ENCODE measurements at places on chromosomes 13 and 19.

- no peak for DNase-seq
Measured at GRCh38 chr19:33960566-33960965, 163.9 kb downstream of the KCTD15 start.

- DNase-seq = no peak
Measured at GRCh38 chr19:58563034-58563573, 4.7 kb upstream of the UBE2M start.

DNA sequence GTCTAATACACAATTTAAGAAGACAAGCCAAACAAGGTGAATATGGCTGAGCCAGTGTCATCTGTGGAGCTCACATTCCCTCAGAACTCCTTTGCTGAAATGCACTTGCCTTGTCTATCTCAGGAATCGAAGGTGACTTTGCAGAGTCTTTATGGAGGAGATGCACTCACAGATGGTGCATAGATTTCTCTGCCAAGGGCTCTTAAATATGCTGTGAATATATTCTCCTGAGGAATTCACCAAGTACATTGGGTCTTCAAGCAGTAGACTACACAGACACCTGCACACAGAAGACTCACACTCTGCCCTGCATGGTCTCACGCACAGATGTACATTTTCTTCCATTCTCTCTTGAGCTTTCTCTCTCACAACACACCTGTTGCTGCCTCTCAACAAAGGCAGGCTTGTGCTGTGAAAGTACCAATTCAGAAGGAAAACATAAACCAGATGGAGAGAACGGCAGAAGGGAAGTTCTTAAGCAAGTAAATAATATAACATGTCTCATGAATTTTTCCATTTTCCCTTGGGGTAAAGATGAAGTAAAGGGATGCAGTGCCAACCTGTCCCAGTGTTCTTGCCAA lies 174.7 kb downstream of the DLEU7 start:
- no peak for DNase-seq

GRCh38 chr19:56218961-56219360 lies 16.9 kb downstream of the ZSCAN5C start:
- DNase-seq = peak; percentile 37

DNA sequence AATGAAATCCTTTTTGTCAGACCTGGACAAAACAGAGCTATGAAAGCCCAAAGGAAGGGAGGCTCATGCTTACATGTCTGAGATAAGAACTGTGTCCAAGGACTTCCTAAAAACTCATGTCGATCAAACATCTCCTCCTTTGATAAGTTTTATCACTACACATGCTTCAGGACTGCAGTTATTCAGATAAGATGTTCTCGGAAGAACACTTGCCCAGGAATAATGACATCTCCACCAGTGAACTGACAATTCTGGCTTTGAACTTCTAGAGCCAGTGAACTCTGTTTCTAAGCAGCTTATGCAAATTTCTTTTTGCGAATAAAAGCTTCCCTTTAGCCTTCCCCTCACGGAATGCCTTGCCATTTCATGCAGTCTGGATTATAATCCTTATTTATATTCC lies 561.6 kb downstream of the TBC1D4 start:
- no peak for DNase-seq

GRCh38 chr13:100560498-100561157 lies 28.0 kb downstream of the GGACT start:
- no peak for DNase-seq

- DNase-seq = no peak
Measured at GRCh38 chr13:37868691-37869505, 674 bp downstream of the TRPC4 start.

GRCh38 chr13:26495750-26496149 lies 61.7 kb upstream of the WASF3 start:
- DNase-seq = no peak

GRCh38 chr19:49559928-49560327 lies 20.4 kb downstream of the NOSIP start:
- DNase-seq = no peak

DNA sequence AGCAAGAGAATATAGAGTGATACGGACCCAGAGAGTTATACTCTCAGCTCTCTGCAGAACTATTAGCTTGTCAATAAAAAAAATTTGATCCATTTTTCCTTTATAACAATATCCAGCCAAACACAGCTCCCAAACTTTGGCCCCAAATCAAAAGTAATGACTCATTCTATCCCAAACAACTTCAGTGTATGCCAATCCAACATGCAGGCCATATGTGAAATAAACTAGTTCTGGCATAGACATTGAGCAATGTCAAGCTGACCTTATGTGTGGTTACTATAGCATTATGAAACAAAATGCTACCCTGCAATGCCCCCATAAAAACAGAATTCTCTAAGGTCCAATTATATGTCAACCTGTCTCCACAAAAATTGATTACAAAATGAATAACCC lies 209.5 kb downstream of the DNAJC15 start:
- peak; percentile 79 for DNase-seq

DNA sequence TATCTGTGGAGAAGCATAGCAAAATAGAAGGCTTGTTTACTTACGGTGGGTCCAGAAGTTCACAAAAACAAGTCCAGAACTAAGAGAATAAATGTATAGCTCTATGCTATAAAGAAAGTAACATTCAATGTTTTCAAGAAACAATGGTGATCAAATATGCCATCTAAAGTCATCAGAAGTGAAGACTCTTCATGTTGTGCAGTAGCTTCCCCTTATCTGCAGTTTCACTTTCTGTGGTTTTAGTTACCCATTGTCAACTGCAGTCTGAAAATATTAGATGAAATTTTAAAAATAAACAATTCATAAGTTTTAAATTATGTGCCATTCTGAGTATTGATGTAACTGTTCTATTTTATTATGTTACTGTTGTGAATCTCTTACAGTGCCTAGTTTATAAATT lies 72.5 kb downstream of the EDNRB start:
- no peak for DNase-seq

GRCh38 chr19:58084596-58085347 lies 13.3 kb downstream of the ZSCAN18 start:
- no peak for DNase-seq

DNA sequence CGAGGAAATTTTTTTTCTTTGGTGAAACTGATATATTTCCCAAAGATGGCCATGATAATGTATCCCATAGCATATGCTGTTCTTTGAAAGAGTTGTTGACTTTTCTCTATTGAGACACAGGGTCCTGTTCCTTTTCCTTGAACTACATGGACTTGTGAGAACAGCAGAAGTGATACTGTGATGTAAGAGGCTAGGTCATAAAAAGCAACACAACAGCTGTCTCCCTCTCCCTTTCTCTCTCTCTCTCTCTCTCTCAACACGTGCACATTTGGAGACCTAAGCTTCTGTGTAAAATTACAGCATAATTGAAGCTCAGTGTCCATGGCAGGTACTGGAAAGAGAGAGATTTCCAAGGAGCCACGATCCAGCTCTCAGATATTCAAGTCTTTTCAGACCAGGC lies 1712.4 kb downstream of the EFNB2 start:
- DNase-seq = no peak

- no peak for DNase-seq
Measured at GRCh38 chr19:31882709-31883108, 462.7 kb upstream of the ZNF507 start.

DNA sequence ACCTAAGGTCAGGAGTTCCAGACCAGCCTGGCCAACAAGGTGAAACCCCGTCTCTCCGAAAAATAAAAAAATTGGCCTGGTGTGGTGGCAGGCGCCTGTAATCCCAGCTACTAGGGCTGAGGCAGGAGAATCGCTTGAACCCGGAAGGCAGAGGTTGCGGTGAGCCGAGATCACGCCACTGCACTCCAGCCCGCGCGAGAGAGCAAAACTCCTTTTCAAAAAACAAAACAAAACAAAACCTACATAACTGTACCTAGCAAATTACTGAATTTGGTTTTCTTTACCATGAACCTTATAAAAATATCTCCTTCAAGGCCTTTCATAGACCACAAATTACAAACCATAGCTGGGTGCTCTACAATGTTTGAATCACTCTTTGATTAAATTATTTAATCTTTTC lies 760 bp downstream of the ZNF91 start:
- DNase-seq = peak; percentile 56

GRCh38 chr19:531753-532560 lies at the start of gene CDC34:
Gene CDC34 (plus strand): TSS chr19:531760. CDS start chr19:531932, 172 bp downstream.
- no peak for DNase-seq

DNA sequence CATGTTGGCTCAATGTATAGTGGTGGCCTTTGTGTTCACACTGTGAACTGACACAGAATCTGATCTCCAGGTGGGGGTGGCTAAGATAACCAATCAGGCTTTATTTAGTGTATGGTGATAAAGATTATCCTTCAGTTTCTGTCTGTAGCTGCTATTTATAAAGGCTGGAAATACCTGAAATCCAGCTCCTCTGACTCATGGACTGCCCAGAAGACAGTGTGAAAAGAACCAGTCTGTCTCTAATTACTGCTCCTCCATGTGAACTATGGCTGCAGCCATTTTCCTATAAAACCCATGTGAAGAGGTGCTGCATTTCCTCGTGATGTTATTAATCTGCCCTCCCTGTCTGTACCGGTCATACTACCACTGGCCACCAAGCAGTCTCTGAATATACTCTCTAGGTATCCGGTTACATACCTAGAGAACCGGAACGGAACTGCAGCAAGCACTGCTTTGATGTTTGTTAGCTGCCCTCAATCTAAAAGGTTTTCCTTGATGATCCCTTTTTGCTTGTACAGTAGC lies 238.0 kb downstream of the LHFPL6 start:
- no peak for DNase-seq

GRCh38 chr13:51727634-51728274 lies 76.2 kb downstream of the DHRS12 start:
- no peak for DNase-seq

GRCh38 chr13:31327182-31327860 lies 127.5 kb downstream of the B3GLCT start:
- no peak for DNase-seq

DNA sequence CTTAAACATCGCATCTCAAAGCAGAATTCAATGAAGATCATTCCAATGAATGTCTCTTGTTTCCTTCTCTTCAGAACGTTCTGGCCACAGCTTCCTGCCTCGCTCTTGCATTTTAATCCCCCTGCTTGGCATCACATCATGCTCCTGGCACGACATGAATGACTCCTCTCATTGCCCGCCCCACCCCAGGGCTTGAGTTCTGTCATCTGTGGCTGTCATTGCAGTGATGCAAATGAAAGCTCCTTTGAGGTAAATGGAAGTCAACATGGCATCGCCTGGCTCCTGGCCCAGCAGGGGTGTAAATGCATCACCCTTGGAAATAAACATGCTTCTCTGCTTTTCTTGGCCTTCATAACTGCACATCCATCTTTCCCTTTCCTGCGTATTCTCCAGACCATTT lies 48.6 kb downstream of the SCEL start:
- DNase-seq = no peak

GRCh38 chr13:106526738-106527444 lies 8.6 kb downstream of the EFNB2 start:
- DNase-seq = no peak

DNA sequence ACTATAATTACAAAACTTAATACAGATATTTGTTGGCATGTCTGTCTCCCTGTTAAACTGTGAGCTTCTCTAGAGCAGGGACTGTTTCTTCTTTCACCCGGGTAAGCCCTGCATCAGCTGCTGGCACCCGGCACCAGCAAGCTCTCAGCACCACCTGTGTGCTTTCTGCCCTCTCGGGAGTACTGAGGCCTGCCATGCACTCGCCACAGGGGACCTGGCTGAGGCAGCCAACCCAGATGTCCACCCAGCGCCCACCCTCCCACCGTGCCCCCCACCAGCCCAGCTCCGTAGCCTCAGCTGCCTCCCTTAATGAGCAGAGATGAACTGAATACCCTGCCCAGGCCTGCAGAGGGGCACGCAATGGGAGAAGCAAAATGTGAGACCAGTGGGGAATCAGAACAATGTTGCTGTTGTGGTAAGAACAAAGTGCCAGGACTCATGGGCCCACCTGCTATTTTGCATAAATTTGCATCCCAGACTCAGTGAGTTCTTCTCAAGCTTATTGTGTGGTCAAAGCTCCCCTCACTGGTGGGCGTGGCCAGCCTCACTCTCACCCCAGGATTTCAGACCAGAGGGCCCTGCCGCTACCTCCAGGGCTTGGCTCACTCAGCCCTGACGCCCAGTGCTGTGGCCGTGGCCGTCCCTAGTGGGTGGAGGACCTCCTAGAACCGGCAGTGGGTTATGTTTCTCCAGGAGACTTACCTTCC lies 14.6 kb upstream of the SERPINE3 start:
- DNase-seq = no peak

DNA sequence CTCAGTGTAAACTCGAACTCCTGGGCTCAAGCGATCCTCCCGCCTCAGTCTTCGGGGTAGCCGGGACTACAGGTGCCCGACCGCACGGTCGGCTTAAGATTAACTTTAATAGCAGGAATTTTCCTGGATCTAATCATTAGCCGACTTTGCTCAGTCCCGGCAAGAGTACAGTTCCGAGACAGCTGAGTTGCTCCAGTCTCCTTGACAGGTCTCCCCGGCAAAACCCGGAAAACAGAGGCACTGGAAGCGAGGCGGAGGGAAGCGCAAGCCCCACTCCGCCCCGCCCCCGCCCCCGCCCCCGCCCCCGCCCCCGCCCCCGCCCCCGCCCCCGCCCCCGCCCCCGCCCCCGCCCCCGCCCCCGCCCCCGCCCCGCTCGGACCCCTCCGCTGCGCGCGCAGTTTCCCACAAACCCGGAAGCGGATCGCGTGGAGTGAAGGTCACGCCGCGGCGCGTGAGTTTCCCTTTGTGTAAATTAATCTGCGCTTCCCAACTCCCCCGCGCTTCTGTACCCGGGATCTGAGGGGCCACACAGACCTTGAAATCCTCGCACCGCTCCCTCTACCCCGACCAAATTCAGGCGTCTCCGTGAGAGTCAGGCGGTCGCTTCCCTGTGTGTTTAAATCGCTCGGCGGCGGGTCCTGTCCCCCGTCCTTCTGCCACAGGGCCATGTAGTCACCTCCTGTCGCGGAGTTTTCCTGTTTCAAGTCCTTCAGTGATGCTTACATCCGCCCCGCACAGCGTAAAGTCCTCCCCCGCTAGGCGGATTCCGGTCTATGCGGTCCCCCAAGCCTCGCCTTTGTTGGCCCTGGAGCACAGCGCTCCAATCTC lies at the start of gene ZNF480:
ZNF480 (plus strand) TSS at position 397 of the 828 bp plus-strand sequence. CDS start 3,244 bp downstream, outside the sequence.
- DNase-seq = peak; percentile 90

DNA sequence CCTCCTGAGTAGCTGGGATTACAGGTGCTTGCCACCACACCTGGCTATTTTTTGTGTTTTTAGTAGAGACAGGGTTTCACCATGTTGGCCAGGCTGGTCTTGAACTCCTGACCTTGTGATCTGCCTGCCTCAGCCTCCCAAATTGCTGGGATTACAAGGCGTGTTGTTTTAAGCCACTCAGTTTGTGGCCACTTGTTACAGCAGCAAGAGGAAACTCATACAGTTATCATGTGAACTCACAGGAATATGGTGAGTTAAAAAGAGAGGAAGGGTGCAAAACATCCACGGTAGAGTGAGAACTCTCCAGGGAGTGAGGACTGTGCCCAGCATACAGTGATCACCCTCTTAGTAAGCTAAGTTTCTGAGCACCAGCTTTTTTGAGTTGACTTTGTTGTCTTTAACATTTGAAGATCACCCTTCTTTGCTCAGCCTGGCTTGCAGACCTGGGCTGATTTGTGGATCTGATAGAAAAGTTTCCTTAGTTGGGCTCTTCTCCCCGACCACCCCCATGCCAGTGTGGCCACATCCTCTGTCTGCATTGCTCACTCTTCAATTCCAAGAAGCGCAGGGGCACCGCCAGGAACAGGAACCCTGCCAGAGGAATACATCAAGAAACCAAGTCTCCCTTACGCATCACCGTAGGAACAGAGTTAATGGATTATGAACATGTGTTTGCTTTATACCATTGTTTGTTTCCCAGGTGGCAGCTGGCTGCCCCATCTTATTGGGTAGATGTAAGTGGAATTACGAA lies 16.0 kb downstream of the ALOX5AP start:
- no peak for DNase-seq

All from lung microvascular endothelial cell (primary cell).